Neural progenitor cell (in vitro differentiated cells): ENCODE measurements at places on chromosomes 13 and 19.

DNA sequence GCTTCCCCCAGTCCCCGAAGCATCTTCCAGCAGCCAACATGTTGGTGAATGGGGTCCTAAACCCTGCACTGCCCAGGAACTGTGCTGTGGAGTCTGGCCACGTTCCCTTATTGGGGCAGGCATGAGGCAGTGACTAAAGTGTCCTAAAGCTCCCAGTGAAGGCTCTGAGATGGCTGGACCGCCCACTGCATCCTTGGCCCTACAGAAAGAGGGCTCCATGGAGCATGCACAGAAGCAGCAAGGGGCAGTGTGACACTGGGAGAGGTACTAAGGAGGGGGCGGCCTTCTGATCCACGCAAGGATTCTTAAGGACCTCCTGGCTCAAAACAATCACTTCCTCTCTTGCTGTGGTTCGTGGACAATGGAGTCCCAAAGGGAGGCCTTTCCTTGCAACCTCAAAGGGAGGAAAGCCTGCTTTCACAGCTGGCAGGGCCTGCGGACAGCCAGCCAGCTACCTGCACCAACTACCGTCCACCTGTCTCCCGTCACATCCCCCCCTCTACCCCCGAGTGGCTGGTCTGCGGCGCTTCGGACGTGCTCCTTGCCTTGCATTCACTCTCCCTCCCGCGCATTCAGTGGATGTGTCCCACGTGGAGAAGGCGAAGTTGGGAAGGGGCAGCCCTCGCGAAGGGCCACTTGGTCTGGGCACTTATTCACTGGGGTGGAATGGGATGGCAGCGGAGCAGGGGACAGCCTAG, 63.9 kb upstream of the STARD13 start:
- peak; percentile 14 for DNase-seq

DNA sequence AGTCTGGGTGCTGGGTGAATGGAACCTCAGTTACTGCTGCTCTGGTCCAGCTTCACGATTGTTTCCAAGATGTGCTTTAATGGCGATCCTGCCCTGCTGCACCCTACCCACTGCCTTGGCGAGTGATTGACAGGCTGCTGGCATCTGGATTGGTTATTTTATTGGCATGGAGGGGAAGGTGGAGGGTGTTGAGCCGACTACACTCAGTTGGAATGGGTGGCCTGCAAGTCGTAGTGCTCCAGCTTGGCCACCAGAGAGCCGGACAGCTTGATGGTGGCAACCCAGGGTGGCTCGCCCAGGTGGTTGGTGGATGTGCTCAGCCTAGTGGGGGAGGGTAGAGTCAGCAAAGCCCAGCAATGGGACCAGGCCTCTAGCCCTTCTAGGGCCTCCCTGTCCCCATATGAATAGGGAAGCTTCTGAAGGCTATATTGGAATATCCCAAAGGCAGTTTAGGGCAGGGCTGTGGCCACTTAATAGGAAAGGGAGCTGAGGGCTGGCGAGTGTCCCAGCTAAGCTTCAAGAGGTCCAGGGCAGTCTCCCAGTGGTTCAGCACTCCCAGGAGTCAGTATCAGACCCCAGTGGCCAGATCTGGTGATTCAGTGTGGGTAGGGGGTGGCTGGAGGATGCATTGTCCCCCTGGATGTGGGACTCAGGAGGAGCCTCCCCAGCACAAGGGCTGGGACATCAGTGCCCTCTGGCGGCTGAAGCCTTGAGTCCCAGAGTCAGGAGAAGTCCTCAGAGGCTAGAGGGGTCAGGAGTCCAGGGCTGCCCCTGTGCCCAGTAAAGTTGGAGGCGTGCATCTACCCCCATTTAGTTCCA, 3.4 kb downstream of the GGN start:
- DNase-seq, result peak; percentile 74

GRCh38 chr13:50993934-50994333, 84.3 kb downstream of the RNASEH2B start:
- no peak for DNase-seq

- DNase-seq, result no peak
Measured at GRCh38 chr13:20132052-20132634, 28.7 kb downstream of the GJA3 start.

- no peak for DNase-seq
Measured at GRCh38 chr13:19185865-19186645, 4.4 kb upstream of the TUBA3C start.

GRCh38 chr13:37412241-37412921, 186.2 kb downstream of the POSTN start:
- no peak for DNase-seq

DNA sequence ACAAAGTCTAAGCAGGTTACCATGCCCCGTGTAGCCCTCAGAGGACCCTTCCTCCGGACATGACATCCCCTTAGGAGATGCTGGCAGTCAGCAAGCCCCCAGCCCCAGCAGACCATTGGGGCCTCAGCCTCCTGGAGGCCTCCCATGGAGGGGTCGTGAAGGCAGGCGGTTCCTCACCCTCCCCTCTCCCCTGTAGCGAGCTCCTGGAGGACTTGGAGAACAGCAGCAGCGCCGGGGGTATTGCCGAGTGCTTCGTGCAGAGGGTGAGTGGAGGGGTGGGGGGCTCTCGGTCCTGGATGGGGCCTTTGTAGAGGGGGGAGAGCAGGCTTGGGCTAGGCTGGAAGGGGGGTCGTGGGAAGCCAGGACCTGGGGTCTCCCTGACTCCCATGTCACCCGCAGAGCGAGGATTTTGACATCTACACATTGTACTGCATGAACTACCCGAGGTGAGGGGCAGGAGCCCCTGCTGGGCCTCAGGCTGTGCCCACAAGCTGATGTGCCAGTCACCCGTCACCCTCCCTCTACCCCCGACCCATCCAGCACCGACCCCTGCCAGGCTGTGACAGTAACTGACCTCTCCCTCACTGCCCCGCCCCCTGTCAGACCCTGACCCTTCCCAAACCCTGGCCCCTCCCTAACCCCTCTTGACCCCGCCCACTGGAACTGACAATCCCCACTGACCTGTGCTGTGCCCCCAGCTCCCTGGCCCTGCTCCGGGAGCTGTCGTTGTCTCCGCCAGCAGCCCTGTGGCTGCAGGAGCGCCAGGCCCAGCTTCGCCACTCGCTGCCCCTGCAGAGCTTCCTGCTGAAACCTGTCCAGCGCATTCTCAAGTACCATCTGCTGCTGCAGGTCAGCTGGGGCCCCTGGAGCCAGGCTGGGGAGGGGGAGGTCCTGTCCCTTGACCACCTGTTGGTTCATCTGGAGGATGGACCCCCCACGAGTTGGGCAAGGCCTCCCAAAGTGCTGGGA, 4.0 kb downstream of the PLEKHG2 start:
- DNase-seq, result peak; percentile 38

DNA sequence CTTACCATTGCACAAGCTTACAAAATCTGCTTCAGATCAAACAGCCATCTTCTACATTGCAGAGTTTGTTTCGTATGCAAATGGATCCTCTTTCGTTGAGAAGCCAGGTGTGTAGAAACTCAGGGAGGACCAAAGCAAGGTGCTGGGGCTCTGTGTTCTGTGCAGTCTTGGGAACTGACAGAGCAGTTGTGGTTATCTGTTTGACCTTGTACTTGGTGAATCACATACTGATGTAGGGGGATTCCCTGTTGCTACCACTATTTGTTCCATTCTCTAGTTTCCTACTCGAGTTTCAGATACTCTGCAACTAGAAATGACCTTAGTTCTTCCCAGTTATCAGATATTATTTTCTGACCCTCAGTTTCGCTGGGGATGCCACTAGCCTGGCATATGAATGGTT, 95.2 kb upstream of the CLDN10 start:
- no peak for DNase-seq

DNA sequence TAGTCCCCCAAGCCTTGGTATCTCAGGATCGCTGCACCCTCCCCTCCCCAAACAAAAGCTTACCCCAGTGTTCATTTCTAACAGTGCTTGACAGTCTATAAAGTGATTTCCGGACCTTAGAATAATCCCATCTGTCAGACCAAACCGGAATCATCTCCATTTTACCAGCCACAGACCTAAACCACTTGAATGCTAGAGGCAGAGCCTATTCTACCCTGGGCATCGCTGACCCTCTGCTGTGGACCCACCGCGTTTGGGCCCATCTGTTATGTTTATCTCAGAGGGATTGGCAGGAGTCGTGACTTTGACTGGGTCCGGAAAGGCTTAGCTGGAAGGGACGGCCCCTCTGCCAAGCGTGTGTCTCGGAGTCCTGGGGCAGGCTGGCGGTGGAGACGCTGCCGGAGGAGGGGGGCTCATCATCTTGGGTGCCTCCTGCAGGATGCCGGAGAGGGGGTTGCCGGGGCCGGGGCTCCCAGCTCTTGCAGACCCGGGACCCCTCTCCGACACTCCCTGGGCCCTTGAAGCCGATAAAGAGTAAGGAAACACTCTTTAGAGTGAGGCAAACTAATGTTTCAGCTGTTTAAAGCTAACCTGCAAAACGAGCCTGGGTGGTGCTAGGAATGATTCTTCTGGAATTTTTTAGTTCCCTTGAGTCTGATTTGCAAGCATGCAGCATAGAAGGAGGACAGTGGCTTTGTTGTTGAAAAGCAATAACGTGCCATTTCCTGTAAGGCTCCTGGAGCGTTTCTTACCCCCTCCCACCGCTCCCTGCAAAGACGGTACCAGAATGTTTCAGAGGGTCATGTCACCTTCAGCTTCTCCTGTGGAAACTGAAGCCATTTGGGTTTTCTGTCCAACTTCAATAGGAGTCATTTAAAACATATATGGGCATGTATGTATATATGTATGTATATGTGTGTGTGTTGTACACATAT, 1.3 kb downstream of the SLC25A42 start:
- DNase-seq, result no peak

- DNase-seq, result no peak
Measured at GRCh38 chr13:64936879-64937278, 2293.3 kb downstream of the PCDH9 start.

DNA sequence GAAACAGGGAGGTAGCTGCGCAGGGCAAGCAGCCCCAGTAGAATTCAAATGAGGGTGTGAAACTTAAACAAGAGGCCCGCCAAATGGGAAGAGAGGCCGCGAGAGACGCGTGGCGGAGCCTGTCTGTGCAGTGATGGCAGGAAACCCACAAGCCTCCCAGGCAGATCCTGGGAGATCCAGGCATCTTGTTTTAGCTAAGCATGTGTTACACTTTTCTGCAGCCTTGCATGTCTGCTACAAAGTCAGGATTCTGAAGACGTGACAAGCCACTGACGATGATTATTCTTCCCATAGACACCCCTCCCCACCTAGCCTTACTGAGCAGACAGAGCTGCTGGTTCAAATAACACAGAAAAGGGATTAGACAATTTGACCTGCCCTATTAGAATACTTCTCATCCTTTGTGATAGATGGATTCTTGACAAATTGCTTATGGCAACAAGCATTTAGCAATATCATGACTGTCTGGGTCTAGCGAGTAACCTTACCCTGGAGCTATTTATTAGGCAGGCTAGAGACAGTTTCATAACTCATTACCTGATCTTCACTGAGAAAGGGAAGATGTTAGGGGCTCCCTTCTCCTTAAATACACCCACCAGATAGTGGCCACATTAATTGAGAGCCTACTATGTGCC, 185.2 kb upstream of the IRS2 start:
- no peak for DNase-seq

DNA sequence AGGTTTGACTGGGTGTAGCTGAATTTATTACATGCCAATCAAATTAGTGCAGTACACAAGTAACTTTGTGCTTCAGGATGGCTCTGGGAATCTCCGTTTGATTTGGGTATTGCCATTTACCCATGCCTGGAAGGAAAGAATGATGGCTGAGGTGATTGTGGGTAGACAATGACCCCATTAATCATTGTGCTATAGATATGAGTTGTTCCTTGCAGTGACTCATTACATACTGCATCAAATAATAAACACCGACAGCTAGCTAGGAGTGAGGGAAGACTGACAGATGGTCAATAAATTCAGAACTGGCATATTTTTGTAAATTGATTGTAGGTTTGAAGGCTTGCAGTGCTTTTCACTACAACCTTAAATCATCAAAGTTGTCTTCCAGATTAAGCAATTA, 1069.5 kb downstream of the DIAPH3 start:
- no peak for DNase-seq

DNA sequence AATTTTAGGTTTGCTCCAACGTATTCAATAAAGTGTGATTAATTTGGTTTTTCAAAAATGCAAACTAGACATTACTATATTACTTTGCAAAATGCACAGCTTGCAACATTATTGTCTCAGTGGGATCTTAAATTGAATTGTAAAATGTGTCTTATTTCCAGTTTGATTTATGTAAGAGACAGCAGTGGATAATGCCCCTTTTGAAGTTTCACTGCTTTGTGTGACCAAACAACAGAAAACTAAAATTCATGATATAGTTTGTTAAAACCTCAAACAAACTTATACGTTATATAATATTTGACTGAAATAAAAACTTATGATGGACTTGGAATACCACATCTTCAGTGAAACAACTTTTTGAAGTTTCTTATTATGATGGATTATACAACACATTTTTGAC, 279.8 kb downstream of the DACH1 start:
- DNase-seq, result no peak

- DNase-seq, result no peak
Measured at GRCh38 chr13:33111414-33112110, 95.3 kb downstream of the KL start.

DNA sequence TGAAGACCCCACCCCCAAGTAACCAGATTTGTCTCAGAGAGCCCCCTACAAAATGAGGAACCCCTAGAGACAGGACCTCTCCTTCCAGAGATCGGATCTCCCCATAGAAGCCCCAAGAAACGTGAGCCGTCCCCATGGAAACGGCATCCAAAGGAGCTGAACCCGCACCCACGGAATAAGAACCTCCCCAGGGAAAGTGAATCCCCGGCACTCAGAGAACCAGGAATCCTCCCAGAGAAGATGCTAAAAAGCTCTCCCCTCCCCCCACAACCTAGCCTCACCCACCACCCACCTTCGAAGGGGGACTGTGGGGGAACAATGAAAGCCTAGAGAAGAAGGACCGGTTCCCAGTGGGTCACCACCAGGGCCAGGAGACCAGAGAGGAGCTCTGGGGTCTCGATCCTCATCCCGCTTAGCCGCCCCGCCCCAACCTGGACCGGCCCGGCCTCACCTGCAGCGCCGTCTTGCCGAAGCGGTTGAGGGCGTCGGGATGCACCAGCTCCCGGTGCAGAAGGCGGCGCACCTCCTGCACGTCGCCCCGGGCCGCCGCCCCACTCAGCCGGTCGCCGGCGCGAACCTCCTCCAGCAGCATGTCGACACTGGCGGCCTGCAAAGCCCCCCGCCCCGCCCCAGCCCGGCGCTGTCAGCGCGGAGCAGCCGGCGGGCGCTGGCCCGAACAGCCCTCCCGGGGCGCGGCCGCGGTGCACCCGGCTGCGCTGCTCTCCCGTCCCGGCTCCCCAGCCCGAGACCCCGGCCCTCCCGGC, 535 bp downstream of the CDKN2D start:
- DNase-seq, result no peak

- no peak for DNase-seq
Measured at GRCh38 chr13:68009546-68009945, 779.4 kb upstream of the PCDH9 start.

- DNase-seq, result no peak
Measured at GRCh38 chr13:71054358-71054757, 812.6 kb downstream of the DACH1 start.
